ENCODE measurements at places on chromosomes 12 and 14. TPM values are rescaled to one million over a fixed set of nuclear protein-coding genes. Genes with fewer than 3 reads are reported as not detected.

GRCh38 chr12:48750215-48750614 lies 33.7 kb upstream of the CCNT1 start:
- no peak for DNase-seq

DNA sequence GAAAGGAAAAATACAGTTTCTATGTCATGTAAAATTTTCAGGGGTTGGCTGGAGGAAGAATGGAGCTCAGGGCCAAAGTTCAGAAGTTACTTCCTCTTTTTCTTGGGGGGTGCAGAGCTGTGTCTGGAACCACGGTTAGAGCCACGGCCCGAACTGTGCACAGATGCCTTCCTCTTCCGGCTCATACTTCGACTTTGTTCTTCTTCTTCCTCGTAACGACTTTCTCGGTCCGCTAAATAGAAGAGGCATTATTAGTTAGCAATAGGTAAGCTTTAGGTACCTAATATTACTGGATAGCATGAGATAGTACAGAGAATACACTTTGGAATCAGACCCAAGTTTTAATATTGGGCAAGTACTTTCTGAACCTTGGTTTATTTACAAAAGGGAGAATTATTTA lies 31.2 kb downstream of the SUPT16H start:
- no peak for DNase-seq

- DNase-seq, result no peak
These were observed 45.8 kb upstream of the LALBA start for GRCh38 chr12:48615681-48616080.

ATXN7L3B gene
- 49.9 TPM for total RNA-seq

RNASE3 gene
- total RNA-seq, result not detected

- peak; percentile 24 for DNase-seq
These were observed 20.3 kb downstream of the MED13L start for GRCh38 chr12:116257215-116257614.

DNA sequence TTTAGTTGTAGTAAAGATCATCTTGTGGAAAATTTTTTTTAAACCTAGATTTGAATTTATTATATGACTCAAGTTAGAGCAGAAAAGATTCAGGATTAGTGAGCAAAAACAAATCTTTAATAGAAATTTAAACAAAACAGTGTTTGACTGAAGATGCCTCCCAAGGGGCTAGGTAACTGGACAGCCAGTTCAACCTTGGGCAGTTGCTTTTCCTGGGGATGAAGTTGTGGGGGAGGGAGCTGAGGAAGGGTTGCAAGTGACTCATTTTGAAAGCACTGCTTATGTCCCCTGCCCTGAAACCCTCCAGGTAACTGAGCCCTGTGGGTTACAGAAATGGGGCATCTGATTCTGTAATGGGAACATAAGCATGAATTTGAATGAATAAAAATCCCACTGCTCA lies 13.1 kb downstream of the CFAP54 start:
- no peak for DNase-seq

HSPA2 gene
- 67.6 TPM for total RNA-seq

REM2 gene
- 0.72 TPM for total RNA-seq

GRCh38 chr12:132700212-132700822 lies 10.3 kb upstream of the PGAM5 start:
- no peak for DNase-seq

GRCh38 chr14:53401646-53402045 lies 248.5 kb upstream of the DDHD1 start:
- DNase-seq, result no peak

DNA sequence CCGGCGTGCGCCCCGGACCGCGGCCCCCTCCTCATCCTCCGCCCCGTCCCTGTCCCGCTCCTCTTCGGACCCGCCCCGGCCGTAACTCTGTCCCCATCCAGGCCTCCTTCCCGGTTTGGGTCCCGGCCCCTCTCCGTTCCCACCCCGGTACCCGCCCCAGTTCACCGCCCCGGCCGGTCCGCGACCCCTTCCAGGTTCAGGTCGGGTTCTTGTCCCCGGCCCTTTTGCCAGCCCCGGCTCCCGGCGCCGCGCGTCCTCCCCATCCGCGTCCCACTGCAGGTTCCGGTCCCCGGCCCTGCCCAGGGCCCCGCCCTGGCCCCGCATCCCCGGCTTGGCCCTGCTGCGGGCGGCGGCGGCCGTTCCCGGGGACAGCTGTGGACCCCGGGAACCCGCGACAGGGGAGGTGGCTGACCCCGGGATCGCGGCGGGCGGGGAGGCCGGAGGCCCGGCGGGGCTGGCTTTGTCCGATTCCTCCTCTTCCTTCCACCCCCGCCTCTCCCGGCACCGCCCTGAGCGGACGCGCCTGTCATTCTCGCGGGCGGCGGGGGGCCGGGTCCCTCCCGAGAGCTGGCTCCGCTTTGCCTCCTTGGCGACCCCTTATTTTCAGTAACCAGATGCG lies 601 bp downstream of the KLC1 start:
- DNase-seq, result peak; percentile 61

DNA sequence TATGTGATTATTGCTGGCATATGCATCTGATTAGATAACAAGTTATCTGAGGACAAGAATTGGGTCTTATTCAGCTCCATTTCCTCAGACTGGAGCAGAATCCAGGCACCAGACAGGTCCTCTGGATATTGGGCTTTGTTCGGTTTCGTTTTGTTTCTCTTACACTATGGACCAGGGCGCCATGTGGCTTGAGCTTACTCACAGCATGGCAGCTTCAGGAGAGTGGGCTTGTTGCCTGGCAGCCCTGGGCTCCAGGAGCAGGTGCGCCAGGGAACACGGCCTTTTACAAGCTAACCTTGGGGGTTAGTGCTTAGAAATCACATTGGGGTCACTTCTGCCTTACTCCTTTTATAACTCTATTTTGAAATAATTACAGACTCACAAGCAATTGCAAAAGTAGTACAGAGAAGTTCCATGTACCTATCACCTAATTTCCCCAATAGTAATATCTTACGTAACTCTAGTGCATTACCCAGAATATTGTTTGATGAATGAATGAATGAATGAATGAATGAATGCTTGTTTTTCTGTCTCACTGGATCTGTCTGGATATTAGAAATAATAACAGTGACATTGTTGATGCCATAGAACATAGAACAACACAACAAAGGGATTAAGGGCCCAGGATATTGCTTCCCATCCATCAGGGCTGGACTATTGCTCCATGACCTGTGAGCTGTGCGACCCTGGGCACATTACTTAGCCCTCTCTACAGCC lies 39.0 kb downstream of the CMKLR1 start:
- DNase-seq, result no peak

DNA sequence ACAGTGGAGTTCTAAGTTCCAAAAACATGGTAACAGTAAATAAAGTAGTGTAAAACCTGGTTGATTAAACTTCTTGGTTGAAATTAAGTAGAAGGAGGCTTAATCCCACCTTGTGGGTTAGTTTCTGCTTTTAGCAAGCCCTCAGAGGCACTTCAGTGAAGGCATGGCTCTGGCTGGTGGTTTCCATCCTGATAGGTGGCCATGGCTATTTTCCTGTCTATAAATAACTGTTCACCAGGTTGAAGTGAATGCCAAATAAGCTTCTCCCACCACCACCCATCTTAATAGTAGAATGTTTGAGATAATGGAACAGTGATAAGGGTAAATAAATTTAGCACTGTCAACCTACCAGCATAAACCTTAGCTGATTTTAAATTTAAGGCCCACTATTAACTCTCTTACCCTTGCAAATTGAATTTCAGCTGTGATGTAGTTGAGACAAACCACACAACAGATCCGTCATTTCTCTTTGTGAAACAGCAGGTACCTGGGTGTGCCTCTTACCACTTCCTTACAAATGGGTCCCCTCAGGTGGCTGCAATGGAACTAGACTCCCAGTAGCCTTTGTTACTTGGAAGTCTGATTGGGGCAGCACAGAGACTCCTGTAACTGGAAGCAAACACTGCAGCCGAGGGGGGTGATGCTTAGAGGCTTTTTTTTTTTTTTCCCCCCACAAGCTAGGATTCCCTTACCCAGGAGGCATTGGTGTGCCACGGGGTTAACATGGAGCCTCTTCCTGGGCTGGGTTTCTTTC lies 41.4 kb downstream of the DAAM1 start:
- no peak for DNase-seq

DNA sequence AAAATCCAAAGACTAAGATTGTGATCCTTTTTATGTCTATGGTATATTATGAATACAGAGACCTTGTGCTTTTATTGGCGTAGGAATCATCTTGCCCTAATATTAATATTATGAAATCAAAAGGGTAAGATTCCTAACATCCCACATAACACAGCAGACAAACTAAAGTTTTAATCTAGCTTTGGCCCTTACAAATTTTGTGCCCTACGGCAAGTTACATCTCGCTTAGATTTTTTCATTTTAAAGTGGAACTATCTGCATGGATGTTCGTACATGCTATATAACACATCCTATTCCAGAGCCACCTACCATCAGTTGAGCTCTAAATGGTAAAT lies 217 bp upstream of the SMIM10L1 start:
- DNase-seq, result no peak

VASH1 gene
- 13.1 TPM for total RNA-seq

MEG3 gene
- 1,377 TPM for total RNA-seq

DNA sequence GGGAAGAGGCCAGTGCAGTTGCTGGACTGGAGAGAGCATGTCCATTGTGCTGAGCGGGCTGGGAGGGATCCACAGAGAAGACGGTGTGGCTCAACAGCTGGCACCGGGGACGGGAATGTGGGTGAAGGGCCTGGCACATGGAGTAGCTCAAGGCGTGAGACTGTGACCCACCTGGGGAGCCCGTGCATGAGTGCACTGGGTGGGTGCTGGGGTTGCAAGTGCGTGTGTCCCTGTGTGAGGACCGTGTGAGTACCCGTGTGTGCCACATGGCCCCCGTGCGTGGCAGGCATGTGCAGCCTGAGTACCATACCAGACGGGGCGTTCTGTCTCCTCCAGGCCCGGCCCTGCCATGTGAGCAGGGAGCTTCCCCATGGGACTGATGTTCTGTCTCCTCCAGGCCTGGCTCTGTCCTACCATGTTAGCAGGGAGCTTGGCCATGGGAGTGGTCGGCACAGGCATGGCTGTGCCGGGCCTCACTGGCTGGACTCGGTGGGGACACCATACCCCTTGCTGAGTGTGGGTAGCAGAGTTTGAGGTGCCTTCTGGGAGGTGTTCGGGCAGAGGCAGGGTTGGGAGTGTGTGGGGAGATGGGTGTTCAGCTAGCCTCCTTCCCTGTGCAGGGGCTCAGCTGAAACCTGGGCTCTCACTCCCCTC lies 234.4 kb downstream of the TMEM121 start:
- no peak for DNase-seq

GRCh38 chr12:111271674-111272418 lies 97.0 kb downstream of the PHETA1 start:
- no peak for DNase-seq

PTPRO gene
- 1.2 TPM for total RNA-seq

GRCh38 chr14:67729072-67729885 lies 27.6 kb downstream of the RDH12 start:
- DNase-seq, result peak; percentile 17

CYP46A1 gene
- total RNA-seq, result 3.1 TPM

CBLN3 gene
- total RNA-seq, result 1.3 TPM

GRCh38 chr12:45730084-45730347 lies 510 bp downstream of the ARID2 start:
- DNase-seq, result no peak
